Muscle of back (tissue), 13 donors: ENCODE measurements at places on chromosomes 1 and 21. TPM values are rescaled to one million over a fixed set of nuclear protein-coding genes. Genes with fewer than 3 reads are reported as not detected.
A peak's percentile ranks its signal among the peaks of the same experiment; 100 is the strongest.

The RNU1-1 gene
- not detected for polyA plus RNA-seq

The FAM151A gene
- polyA plus RNA-seq, result 0.19 TPM

The SYPL2 gene
- polyA plus RNA-seq, result 186 TPM

The SH2D2A gene
- 0.94 TPM for polyA plus RNA-seq

The CACNA1E gene
- polyA plus RNA-seq, result 0.40 TPM

The OR2W3 gene
- 0.60 TPM for polyA plus RNA-seq

The DIRAS3 gene
- 3.3 TPM for polyA plus RNA-seq

The FCRL3 gene
- 0.10 TPM for polyA plus RNA-seq

The CDC42BPA gene
- 30.2 TPM for polyA plus RNA-seq

The NPHS2 gene
- polyA plus RNA-seq, result 0.09 TPM

GRCh38 chr21:20949884-20950283 lies 48.3 kb upstream of the NCAM2 start:
- DNase-seq, result no peak

DNA sequence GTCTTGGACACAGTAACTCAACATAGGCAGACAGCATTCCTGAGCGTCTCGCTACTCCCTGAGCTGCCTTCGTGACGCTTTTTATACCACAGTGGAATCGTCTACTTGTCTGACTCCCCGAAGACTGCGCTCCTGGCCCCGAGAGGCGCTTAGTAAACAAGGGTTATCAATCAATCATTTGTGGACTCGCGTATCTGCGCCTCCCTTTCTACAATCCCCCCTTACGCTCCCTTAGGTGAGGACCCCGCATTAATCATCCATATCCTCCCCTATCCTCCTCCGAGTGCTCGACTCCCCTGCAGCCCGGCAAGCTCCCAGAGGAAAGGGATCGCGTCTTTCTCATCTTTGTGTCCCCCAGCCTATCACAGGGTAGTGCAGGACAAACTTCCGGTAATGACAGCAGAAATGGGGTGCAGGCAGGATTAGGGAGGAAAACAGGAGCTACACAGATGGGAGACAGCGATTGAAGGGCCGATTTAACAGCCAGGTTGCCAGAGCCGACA lies 522 bp downstream of the TMEM59 start:
- peak; percentile 84 for DNase-seq

GRCh38 chr1:247528812-247529474 lies 7.3 kb downstream of the OR2C3 start:
- DNase-seq, result no peak

DNA sequence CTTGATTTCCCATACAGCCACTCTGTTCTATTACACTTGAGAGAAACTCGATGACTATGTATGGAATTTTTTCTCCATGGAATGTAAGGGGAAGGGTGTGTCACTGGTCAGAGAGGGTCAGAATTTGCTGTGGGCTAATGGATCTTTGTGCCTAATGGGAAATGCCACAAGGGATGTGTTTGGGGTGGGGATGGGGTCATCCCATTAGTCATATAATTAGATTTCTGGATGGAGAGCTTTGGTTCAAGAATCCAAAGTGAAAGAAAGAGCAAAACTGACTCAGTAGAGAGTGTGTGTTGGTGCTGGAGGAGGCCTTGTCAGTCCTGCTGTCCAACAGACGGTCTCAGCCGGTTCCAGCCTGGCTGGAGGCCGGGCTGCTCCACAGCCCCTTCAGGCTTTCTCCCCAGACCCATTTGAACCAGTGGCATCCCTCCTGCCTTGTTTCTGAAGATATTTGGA lies 86.4 kb downstream of the LAMC2 start:
- DNase-seq, result no peak

- peak; percentile 61 for DNase-seq
These were observed 10.9 kb downstream of the S100PBP start for GRCh38 chr1:32828341-32828740.

DNA sequence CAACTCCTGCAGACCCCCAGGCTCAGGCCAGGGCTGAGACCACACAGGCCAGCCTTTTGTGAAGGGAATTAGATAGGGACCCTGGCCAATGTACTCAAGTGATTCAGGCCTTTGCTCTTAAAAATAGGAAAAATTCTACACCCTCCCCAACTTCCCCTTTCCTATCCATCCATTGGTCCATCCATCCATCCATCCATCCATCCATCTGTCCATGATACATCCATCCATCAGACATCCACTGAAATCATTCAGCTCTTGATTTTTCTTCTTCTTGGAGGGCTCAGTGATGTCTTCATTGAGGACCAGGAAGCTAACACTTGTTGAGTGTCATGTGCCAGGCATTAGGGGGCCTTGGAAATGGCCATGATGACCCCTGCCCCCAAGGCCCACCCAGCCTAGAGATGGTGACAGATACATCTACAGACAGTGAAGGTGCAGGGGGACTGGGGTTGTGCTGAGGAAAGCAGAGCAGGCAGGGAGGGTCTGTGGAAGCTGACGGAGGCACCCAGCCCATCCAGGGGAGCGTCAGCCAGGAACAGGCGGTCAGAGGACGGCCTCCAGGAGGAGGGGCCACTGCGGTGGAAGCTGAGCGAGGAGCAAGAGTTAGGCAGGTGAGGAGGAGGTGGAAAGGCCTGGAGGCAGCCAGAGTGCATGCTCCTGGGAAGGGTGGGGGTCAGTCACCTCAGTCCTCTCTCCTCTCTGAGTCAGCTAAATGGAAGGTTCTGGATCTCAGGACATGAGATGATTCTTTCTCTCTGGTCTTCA lies 81.9 kb downstream of the EPHB2 start:
- peak; percentile 47 for DNase-seq

DNA sequence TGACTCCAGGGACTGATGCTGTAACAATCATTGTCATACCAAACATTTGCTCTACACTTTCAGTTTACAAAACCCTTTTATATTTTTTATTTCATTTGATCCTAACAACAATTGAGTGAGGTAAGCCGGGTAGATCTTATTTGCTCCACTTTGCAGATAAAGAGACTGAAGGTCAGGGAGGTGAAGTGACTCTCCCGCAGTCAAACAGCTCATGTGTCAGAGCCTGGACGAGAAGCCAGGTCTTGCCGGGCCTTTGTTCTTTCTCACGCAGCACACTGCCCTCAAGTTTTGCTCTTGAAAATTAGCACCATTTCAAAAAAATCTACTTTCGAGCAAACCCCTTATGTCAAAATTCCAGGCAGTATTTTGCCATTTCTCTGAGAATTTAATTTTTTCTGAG lies 65.2 kb downstream of the CD247 start:
- DNase-seq, result no peak

- no peak for DNase-seq
These were observed 30.8 kb downstream of the PTBP2 start for GRCh38 chr1:96752394-96752793.

DNA sequence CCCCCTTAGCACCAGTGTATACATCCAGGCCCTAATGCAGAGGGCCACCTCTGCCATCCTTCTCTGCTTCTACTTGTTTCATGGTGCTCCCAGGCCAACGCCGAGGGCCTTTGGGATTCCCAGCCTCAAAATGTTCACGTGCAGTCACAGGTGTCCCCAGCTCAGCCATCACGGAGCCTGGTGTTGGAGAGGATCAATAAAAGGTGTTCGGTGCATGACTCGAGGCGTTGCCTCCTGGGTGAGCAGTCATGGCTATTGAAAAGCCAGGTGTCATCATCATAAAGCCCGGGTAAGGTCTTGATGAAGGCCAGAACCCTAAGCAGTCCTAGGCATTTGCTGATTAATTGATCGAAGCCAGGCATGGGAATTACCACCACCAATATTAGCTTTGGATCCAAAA lies 76.1 kb downstream of the ABCA4 start:
- DNase-seq, result no peak

DNA sequence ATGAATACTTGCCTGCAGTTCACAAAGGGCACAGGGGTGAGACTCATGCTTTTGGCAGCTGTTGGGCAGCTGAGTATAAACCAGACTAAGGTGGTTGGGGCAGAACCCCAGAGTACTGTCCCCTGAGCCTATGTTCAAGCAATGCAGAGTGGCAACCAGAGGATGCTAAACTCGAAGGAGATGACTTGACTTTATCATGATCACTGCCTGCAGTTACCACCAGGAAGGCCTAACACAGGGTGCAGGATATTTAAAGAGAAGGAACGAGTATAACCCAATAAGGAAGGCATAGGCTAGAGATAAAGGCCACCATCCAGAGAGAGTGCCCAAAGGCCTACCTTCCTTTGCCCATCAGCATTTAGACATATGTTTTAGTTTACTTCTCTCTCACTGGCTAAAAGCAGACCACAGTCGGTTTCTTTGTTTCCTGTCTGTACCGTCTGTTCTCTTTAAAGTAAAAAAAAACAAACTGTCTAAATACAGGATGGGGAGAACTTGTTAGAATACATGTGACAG lies 83.3 kb downstream of the MPZL1 start:
- no peak for DNase-seq

DNA sequence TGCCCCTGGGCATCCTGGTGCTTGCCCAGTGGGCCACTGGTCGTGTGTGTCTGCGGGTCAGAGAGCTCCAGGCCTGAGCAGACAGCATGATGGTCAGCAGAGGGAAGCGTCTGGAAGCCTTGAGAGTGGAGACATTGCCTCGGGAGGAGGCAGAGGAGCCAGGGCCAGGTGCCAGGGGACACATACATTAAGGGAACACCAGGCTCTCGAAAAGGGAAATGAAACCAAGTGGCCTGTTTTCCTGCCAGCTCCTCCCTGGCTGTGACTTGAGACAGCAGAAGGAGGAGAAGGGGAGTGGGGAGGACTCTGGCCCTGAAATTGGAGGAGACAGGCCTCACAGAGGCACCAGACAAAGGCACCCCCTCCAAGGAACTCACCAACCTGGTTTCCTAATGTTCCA lies 62.4 kb upstream of the LRP8 start:
- no peak for DNase-seq

DNA sequence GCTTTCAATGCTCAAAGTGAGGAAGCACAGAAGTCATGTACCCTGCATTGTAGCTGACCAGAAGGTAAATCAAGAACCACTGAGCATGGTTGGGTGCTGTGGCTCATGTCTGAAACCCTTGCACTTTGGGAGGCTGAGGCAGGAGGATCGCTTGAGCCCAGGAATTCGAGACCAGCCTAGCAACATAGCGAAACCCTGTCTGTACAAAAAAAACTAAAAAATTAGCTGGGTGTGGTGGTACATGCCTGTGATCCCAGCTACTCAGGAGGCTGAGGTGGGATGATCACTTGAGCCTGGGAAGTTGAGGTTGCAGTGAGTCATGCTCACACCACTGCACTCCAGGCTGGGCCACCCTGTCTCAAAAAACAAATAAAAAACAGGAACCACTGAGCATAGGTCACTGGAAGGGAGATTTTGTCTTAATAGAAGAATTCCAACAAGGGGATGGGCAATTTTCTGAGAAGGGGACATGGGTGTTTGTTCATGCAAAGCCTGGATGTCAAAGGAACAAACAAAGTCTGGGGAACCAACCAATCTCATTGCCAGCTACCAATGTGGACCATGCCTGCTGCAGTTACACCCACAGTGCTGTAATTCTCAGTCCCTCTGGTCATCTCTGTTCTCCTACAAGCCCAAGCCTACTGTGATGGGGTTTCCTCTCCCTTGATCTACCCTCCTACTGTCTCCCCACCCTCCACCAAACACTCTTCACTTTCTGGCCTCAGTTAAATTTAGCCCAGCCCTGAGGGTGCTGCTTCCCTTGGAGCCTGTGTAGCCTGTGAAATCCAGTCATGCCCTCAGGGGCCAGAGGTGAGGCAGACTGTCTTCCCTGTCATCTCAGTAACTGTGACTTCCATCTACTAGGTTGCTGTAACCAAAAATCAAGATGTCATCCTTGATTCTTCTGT lies 47.9 kb downstream of the ELF3 start:
- no peak for DNase-seq

DNA sequence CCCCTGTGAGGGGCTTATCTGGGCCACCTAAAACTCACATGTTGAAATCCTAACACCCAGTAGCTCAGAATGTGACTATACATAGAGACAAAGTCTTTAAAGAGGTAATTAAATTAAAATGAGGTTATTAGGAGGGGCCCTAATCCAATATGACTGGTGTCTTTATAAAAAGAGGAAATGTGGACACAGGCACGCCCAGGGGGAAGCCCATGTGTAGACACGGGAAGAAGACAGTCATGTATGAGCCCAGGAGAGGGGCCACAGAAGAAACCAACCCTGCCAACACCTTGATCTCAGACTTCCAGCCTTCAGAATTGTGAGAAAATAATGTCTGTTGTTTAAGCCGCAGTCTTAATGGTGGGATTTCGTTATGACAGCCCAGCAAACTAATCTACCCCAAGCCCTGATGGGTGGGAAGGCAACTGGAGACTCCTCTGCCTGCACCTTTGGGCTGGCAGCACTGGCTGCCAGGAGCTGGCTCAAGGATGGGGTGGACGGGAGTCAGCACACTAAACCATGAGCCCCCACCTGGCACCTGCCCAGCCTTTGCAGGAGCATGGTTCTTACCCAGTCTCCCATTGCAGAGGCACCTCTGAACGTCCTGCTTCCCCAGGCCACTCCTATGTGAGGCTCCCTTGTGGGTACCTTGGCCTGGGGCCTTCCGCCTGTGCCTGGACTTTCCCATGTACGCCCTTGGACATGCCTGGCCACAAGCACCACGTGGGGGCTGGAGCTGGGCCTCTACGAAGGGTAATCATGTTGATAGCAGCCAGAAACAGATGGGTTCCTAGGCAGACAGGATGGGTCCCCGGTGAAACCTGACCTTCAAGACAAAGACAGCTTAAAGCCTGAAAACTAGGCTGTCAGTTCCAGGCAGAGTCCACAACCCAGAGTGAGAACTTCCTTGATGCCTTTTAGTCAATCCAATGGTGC lies 57.1 kb upstream of the DMRTB1 start:
- DNase-seq, result no peak
